Keratinocyte (primary cell): ENCODE measurements at places on chromosomes 16 and 17.
A peak's percentile ranks its signal among the peaks of the same experiment; 100 is the strongest.

GRCh38 chr17:7296189-7296861, 1.9 kb upstream of the YBX2 start:
- H3K4me3 ChIP-seq, result no peak overlapping the region
- DNase-seq, result no peak
- H3K36me3 ChIP-seq, result no peaks in the 10 kb centered on the region
- H3K27ac ChIP-seq, result no peak overlapping the region
- H3K4me1 ChIP-seq, result peaks cover 23% of the 10 kb centered on the region
- peaks cover 33% of the 10 kb centered on the region for H3K27me3 ChIP-seq

DNA sequence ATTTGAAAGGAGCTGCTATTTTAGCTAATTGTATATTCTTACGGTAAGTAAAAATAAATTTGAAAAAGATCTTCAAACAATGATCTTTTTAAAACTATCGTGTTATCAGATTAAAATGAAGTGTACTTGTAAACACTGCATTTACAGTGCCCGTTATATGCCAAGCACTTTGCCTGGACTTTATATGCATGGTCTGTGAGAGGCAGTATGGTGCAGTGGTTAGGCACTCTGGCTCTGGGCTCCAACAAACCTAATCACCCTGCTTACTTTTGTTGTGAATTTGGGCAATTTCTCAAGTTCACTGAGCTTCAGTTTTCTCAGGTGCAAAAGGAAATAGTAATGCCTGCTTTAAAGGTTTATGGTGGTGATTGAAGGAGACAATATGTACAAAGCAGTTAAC, 1.4 kb downstream of the PMP22 start:
- peaks cover 24% of the 10 kb centered on the region for H3K4me1 ChIP-seq
- H3K4me3 ChIP-seq, result no peak overlapping the region
- H3K27ac ChIP-seq, result no peak overlapping the region

GRCh38 chr16:89697161-89697615, 4.3 kb downstream of the SPATA2L start:
- no peak overlapping the region for H3K27ac ChIP-seq
- H3K36me3 ChIP-seq, result peaks cover 23% of the 10 kb centered on the region
- peaks cover 10% of the 10 kb centered on the region for H3K4me1 ChIP-seq

GRCh38 chr17:83143817-83144231, 64.4 kb downstream of the METRNL start:
- peaks cover 4% of the 10 kb centered on the region for H3K27me3 ChIP-seq
- H3K4me1 ChIP-seq, result no peaks in the 10 kb centered on the region
- no peak for DNase-seq
- H3K36me3 ChIP-seq, result no peaks in the 10 kb centered on the region
- H3K27ac ChIP-seq, result no peak overlapping the region

DNA sequence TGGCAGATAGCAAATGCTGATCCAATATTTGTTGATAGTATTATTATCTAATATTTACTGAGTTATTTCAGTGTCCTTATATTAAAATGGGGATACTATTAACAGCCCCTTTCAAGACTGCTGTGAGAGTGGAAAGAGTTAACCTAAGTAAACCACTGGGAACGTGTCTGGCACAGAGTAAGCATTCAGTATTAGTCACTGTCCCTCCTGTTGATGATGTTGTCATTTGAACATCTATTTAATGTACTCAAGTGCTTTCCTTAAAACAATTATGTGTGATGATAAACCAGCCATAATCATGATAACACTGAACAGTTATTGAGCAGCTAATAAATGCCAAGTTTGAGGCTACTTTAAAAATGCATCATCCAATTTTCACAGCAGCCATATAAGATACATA, 135.7 kb upstream of the XYLT1 start:
- H3K36me3 ChIP-seq, result no peaks in the 10 kb centered on the region
- DNase-seq, result no peak
- no peak overlapping the region for H3K4me3 ChIP-seq
- no peaks in the 10 kb centered on the region for H3K27me3 ChIP-seq
- no peaks in the 10 kb centered on the region for H3K4me1 ChIP-seq

DNA sequence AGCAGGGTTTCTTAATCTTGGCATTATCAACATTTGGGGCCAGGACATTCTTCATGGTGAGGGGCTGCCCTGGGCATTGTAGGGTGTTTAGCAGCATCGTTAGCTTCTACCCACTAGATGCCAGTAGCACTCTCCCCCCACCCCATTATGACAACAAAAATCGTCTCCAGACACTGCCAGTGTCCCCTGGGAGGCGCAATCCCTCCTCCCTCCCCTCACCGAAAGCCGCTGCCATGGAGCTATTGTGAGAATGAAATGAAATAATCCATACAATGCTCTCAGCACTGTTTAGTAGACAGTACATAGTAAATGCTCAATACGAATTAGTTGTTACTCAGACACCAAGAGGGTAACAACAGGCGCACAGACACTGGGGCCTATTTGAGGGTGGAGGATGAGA, 502.9 kb downstream of the NPIPA7 start:
- no peak overlapping the region for H3K27ac ChIP-seq
- no peak overlapping the region for H3K4me3 ChIP-seq
- no peaks in the 10 kb centered on the region for H3K4me1 ChIP-seq
- DNase-seq, result no peak

DNA sequence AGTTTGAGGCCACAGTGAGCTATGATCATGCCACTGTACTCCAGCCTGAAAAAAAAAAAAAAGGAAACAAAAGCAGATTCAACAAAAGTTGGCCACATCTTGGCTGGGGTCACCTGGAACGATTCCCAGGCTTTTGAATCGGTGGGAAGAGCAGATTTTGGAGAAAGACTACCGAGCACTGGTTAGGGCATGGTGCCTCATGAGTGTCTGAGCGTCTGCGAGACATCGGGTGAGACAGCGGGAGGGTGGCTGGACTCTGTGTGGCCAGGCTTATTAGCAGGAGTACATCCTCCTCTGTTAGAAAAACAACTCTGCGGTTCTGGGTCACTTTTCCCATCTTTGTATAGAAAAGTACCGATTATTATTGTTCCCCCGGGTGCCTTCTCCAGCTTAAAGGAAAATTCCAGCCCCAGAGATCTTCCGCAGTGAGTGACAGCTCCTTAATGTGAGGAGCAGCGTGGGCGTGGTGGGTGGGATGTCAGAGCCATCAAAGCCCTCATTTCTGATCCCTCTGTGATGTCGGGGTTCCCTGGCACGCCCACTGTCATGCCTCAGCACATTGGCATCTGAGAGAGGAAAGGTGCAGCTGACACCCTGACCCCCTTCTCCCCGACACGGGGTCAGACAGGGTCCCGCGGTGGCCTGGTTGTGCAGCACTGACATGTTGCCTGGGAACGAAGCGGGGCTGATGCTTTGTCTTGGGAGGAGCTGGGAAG, 6.9 kb downstream of the RGS9 start:
- H3K27me3 ChIP-seq, result peaks cover 18% of the 10 kb centered on the region
- no peak overlapping the region for H3K4me3 ChIP-seq
- no peak for DNase-seq
- no peaks in the 10 kb centered on the region for H3K36me3 ChIP-seq
- no peak overlapping the region for H3K27ac ChIP-seq
- H3K4me1 ChIP-seq, result no peaks in the 10 kb centered on the region

DNA sequence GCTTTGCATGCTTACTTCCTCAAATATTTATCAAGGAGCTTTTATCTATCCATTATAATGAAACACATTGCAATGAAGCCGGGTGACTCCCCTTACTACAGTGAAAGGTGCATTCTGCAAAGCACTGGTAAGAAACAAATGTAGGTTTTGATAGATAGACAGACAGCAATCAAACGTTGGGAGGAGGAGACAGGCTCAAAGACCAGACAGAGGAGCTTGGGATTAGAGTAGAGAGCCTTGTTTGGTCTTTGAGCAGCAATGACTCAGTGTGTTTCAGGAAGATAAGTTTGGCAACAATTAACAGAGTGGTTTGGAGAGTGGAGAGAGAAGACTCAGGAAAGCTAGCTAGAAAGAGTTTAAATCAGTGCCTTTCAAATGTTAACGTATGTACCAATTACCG, 68.8 kb downstream of the ZNF18 start:
- DNase-seq, result no peak
- no peaks in the 10 kb centered on the region for H3K36me3 ChIP-seq
- no peaks in the 10 kb centered on the region for H3K4me1 ChIP-seq

GRCh38 chr17:74864866-74865395, 5.2 kb upstream of the GRIN2C start:
- no peak for DNase-seq
- no peak overlapping the region for H3K4me3 ChIP-seq
- H3K4me1 ChIP-seq, result peaks cover 5% of the 10 kb centered on the region
- no peaks in the 10 kb centered on the region for H3K36me3 ChIP-seq

GRCh38 chr16:63301349-63301748, 1265.1 kb upstream of the CDH8 start:
- no peak overlapping the region for H3K4me3 ChIP-seq
- no peak for DNase-seq
- no peak overlapping the region for H3K27ac ChIP-seq

- no peaks in the 10 kb centered on the region for H3K4me1 ChIP-seq
- H3K27me3 ChIP-seq, result no peaks in the 10 kb centered on the region
- no peak for DNase-seq
- H3K4me3 ChIP-seq, result no peak overlapping the region
- H3K36me3 ChIP-seq, result no peaks in the 10 kb centered on the region
Observed at GRCh38 chr17:62075308-62075815, 10.3 kb upstream of the MED13 start.

GRCh38 chr16:85620374-85620773, 7.3 kb downstream of the GSE1 start:
- H3K36me3 ChIP-seq, result peaks cover 2% of the 10 kb centered on the region
- peaks cover 26% of the 10 kb centered on the region for H3K4me1 ChIP-seq
- no peak overlapping the region for H3K27ac ChIP-seq

GRCh38 chr16:20866145-20866772, 33.9 kb downstream of the DCUN1D3 start:
- no peak overlapping the region for H3K4me3 ChIP-seq
- peak; percentile 69 for DNase-seq
- H3K4me1 ChIP-seq, result peaks cover 60% of the 10 kb centered on the region
- H3K27ac ChIP-seq, result peak overlapping the region; percentile 99
- peaks cover 17% of the 10 kb centered on the region for H3K36me3 ChIP-seq
- H3K27me3 ChIP-seq, result no peaks in the 10 kb centered on the region

- DNase-seq, result no peak
- H3K4me3 ChIP-seq, result no peak within 1 kb of the TSS
- H3K4me1 ChIP-seq, result peaks cover 23% of the 10 kb centered on the region
- no peak within 1 kb of the TSS for H3K27ac ChIP-seq
- no peaks in the 10 kb centered on the region for H3K36me3 ChIP-seq
Observed at GRCh38 chr17:10803830-10804475, at the start of gene TMEM238L. Gene TMEM238L, minus strand, starts transcription at chr17:10804099. Its CDS starts 136 bp downstream, at chr17:10803963.

- peak overlapping the region; percentile 95 for H3K27ac ChIP-seq
- peaks cover 18% of the 10 kb centered on the region for H3K4me1 ChIP-seq
- H3K27me3 ChIP-seq, result no peaks in the 10 kb centered on the region
- H3K36me3 ChIP-seq, result peaks cover under 1% of the 10 kb centered on the region
- DNase-seq, result no peak
- H3K4me3 ChIP-seq, result peak overlapping the region; percentile 89
Observed at GRCh38 chr17:28598389-28598788, 436 bp downstream of the SPAG5 start.

DNA sequence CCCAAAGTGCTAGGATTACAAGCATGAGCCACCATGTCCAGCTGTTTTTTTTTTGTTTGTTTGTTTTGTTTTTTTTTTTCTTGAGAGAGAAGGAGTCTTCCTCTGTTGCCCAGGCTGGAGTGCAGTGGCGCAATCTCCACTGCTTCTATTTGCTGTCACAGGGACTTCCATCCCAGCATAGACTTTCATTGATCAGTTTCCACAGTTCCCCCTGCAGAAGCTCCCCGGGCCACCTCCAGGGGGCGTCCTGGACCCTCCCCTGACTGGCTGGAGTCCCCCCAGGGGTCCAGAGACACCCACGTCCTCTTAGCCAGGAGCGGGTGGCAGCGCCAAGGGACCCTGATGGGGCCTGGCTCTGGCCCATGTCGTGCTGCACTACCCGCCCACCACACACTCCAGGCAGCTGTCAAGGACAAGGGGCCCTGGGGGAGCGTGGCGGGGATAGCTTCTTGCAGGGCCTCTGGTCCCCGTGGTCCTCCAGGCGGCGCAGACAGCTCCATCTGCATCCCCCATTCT, 3.1 kb upstream of the NPW start:
- H3K27me3 ChIP-seq, result peaks cover 24% of the 10 kb centered on the region
- no peaks in the 10 kb centered on the region for H3K36me3 ChIP-seq
- peaks cover 10% of the 10 kb centered on the region for H3K4me1 ChIP-seq
- H3K4me3 ChIP-seq, result no peak overlapping the region

- H3K27ac ChIP-seq, result no peak overlapping the region
- H3K4me1 ChIP-seq, result peaks cover 14% of the 10 kb centered on the region
- no peaks in the 10 kb centered on the region for H3K27me3 ChIP-seq
- H3K4me3 ChIP-seq, result no peak overlapping the region
- DNase-seq, result no peak
Observed at GRCh38 chr16:8641671-8642070, 20.2 kb downstream of the METTL22 start.

GRCh38 chr17:80117491-80118401, 16.4 kb downstream of the GAA start:
- H3K36me3 ChIP-seq, result no peaks in the 10 kb centered on the region
- H3K27me3 ChIP-seq, result no peaks in the 10 kb centered on the region
- no peaks in the 10 kb centered on the region for H3K4me1 ChIP-seq
- DNase-seq, result no peak

GRCh38 chr17:43979011-43979410, 25.3 kb upstream of the PYY start:
- no peak overlapping the region for H3K27ac ChIP-seq
- no peaks in the 10 kb centered on the region for H3K4me1 ChIP-seq
- H3K27me3 ChIP-seq, result peaks cover 48% of the 10 kb centered on the region
- DNase-seq, result no peak
- no peak overlapping the region for H3K4me3 ChIP-seq
- H3K36me3 ChIP-seq, result no peaks in the 10 kb centered on the region

DNA sequence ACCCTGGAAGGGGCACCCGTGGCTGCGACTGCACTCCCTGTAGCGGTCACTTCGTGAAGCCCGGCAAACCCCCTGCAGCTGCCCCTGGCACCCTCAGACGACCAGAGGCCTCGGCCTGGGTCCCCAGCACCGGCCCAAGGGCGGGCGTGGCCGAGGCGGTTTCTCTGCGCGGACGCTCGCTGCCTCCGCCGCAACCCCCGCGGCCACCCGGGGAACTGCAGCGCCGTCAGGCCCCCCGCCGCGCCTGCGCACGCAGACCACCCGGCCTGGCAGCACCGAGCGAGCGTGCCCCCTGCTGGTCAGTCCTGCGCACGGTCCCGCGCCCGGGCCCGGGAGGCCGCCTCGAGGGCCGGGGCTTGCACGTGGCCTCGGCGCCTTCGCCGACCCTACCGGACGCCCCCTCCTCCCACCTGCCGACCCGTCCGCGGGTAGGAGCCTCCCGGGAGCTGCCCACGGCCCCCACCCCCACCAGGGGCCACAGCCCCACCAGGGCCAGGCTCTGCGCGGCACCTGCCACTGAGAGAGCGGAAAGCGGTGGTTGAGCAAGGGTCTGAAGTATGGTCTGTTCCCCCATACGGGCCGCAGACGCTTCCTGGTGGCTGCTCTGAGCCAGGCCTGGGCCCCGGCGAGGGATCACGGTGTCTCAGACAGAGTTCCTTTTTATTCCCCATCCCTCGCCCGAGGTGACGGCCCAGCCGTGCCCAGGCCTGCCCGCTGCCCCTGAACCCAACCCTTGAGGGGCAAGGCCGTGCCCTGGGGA, 11.5 kb upstream of the HS3ST6 start:
- peaks cover 5% of the 10 kb centered on the region for H3K4me1 ChIP-seq
- DNase-seq, result no peak
- no peaks in the 10 kb centered on the region for H3K27me3 ChIP-seq
- H3K4me3 ChIP-seq, result peak overlapping the region; percentile 38
- H3K36me3 ChIP-seq, result no peaks in the 10 kb centered on the region
